ENCODE measurements at places on chromosomes 6 and 20.

GRCh38 chr6:142698751-142699150 lies 246.2 kb downstream of the HIVEP2 start:
- DNase-seq: no peak

DNA sequence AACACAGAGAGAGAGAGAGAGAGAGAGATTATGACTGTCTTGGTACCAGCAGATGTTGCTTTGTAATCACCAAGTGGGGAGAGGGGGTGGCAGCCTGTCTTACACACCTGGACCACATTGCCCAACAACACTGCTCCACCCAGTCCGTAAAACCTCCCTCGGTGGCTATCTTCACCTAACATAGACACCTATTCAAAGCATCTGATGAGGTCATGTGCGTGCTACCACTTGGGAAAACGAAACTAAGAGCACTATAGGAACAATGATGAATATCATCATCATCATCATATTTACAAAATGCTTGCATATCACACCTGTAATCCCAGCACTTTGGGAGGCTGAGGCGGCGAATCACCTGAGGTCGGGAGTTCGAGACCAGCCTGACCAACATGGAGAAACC lies 24.1 kb upstream of the SALL4 start:
- no peak for DNase-seq

GRCh38 chr20:12570371-12570770 lies 438.4 kb upstream of the SPTLC3 start:
- DNase-seq: no peak

- peak; percentile 39 for DNase-seq
These were observed 36.1 kb downstream of the SERAC1 start for GRCh38 chr6:158131926-158132325.

GRCh38 chr6:122653094-122653493 lies 42.9 kb downstream of the PKIB start:
- DNase-seq: no peak

DNA sequence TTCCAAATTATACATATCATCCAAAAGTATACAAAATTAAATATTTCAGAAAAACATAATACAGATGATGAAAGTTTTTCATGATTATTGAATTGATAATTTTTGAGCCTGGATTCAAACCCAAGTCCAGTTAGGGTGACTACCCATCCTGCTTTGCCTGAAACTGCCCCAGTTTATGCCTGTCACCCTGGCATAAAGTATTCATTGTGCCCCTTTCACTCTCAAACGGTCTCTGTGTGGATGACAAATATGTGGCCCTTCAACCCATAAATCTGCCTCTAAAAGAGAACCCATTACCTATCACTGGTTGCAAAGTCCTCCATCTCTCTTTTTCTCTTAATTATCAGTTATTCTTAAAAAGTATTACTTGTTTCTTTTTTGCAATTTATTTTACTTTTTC lies 553.7 kb upstream of the JARID2 start:
- no peak for DNase-seq

DNA sequence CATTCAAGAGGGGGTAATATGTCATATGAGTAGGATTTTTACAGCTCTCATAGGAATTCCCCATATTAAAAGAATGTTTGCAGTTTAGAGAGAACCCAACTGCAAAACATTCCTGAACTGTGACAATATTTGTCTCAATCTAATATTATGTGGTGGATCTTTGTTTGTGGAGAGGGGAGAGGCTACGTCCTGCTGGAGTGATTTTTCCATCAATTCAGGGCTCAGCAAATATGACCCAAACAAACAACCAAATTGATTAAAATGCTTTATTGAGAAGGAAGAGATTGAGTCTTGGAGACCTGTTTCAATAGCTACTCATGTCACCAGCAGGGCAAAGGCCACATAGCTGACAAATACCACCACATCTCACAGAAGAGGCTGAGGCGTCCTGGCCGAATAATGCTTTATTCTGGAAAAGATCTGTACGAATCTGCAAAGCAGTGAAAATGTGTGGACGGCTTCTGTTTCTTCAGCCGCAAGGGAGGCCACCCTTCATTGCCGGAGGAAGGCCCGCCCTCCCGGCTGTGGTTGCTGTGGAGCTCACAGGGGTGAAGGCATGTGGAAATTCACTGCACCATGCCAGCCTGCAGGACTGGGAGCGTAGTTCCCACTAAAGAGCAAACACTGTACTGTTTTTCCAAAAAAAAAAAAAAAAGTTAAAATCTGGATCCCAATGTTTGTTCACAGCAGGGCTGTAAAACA lies 89.7 kb upstream of the QKI start:
- no peak for DNase-seq

GRCh38 chr6:91267246-91267645 lies 680.4 kb upstream of the MAP3K7 start:
- DNase-seq: no peak

GRCh38 chr6:5665173-5665572 lies 341.6 kb downstream of the NRN1 start:
- no peak for DNase-seq

- no peak for DNase-seq
These were observed 14.7 kb upstream of the BPIFA3 start for GRCh38 chr20:33202451-33202850.

Data from cardiac fibroblast (primary cell).